ENCODE measurements at places on chromosomes 3 and 15. TPM values are rescaled to one million over a fixed set of nuclear protein-coding genes. Genes with fewer than 3 reads are reported as not detected.

DNA sequence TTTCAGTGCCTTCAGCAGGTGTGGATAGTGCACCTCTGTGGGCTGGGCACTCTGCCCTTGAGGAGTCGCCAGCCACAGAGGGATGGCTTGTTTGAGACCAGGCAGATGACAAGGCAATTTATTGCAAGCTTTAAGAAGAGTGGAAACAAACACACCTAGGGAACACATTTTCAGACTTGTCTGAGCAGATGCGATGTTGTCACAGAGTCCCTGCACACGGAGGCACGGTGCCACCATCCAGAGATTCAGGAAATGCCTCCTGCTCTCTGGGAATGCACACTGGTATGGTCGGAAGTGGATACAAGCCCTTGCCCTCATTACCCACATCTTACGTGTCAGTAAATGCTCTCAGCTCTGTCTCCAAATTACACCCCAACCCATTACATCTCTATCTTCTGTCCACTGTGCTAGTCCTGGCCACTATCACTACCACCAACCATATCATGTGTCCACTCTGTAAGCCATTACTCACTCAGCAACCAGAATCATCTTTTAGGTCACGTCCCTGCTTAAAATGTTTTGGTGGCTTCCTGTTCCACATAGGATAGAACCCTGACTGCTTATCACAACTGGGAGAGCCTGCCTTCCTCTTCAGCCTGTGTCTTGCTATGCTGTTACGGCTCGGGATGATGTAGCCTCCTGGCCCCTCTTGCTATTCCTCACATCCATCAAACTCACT lies 196.9 kb downstream of the SLCO3A1 start:
- no peak for DNase-seq

- no peak for DNase-seq
Observed at GRCh38 chr3:139519998-139520737, 19.4 kb downstream of the RBP1 start.

Gene TNNC1
- 1.3 TPM for total RNA-seq

- no peak for DNase-seq
Observed at GRCh38 chr15:25683911-25684310, 179.2 kb downstream of the ATP10A start.

- DNase-seq = no peak
Observed at GRCh38 chr3:189507856-189508255, 123.3 kb upstream of the TP63 start.

- DNase-seq = no peak
Observed at GRCh38 chr3:88410259-88410658, 260.5 kb downstream of the C3orf38 start.

Measured in pancreas (tissue), 10 donors.